ENCODE measurements at places on chromosomes 2 and 18.

GRCh38 chr2:121408641-121409040, 122.0 kb upstream of the RNU4ATAC start:
- no peak for DNase-seq

- DNase-seq, result no peak
Measured at GRCh38 chr18:32764611-32765244, 8.1 kb downstream of the KLHL14 start.

DNA sequence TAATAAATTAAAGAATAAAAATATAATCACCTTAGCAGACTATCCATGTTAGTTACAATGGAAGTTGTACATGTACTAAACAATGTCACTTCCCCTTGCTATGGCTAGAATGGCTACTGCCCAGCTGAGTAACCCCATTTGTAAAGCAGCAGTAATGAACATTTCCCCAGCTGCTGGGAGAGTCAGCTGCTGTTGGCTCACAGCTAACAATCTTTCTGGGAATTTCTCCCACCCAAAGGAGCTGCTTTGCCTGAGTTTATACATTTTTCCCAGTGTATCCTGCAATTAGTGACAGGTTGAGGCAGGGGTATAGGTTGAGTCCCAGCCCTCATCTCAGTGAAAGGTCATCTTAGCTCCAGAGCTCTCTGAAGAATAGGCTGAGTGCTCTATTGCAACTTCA, 665.6 kb upstream of the KLHL29 start:
- no peak for DNase-seq

DNA sequence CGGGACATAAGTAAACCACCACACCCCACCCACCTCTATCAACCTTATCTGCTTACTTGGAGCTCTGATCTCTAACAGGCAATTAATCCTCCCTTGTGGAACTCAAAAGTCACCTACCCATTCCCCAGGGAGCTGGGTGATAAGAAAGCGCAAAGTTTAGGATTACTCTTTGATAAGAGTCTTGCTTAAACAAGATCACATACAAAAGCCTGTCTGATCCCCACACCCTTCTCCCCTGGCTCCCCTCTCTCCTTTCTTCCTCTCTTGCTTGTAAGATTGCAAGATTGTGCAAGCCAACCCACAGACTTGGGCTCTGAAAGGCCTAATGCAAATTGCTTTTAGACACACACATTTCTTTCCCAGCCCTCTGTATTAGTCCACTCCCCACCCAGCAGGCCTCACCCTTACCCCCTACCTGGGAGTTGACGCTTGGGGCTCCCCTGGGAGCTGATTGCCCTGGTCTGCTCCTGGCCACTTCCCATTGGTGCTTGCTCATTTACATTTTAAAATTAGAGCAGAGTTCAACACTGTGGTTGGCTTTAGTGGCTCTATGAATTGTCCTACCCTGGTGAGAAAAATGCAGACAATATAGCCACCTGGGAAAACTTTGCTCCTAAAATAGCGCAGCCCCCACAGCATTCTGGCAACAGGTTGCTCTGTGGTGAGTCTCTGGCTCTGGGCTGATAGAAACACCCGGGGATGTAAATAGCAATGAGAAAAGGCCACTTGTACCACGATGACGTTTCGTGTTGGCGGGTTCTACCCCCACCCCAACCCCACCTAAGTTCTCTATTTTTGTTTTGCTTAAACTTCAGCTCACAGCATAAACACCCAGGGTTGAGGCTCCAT, 92.8 kb upstream of the MSH2 start:
- no peak for DNase-seq

GRCh38 chr2:186853951-186854350, 5.0 kb upstream of the ZSWIM2 start:
- DNase-seq, result no peak

DNA sequence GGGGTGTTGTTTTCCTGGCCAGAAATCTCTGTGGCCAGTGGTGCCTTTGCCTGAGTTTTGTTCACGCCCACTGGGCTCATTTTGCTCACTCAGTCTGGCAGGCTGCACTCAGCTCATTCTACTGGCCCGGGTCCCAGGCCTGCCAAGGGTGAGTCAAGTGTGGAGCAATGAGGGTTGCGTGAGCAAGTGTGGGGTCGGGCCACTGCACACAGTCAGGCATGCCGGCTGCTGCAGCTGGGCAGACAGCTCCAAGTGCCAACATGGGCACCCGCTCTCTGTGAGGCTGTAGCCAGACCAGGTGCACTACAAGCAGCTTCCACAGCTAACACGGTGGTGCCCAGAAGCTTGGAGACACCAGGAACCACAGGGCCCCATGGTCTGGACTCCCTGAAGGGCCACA, 801.1 kb upstream of the RAB6C start:
- no peak for DNase-seq
